Testis (tissue), 5 donors: ENCODE measurements at places on chromosomes 16 and 17. TPM values are rescaled to one million over a fixed set of nuclear protein-coding genes. Genes with fewer than 3 reads are reported as not detected.

GRCh38 chr17:9842057-9842758, 16.5 kb downstream of the GLP2R start:
- DNase-seq: peak; percentile 74

DNA sequence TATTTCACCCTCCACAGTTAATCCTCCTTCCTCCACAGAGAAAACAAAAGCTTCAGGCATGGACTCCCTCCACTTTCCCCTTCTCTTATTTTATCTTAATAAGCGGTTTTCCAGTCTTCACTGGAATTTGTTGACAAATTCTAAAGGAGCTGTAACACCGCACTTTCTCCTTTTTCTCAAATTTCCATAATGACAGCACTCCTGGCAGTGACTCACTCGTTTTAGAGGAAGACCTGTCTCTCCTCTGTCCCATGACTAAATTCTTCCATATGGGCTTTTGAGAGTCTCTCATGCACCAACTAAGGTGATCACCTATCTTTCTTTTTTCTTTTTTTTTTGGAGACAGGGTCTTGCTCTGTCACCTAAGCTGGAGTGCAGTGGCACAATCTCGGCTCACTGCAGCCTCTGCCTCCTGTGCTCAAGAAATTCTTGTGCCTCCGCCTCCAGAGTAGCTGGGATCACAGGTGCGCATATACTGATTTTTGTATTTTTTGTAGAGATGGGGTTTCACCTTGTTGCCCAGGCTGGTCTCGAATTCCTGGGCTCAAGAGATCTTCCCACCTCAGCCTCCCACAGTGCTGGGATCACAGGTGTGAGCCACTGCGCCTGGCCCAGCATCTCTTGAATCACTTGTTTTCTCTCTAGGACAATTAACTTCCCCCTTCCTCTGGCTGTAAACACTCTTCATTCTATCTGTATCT, 7.7 kb downstream of the ITGAM start:
- no peak for DNase-seq

DNA sequence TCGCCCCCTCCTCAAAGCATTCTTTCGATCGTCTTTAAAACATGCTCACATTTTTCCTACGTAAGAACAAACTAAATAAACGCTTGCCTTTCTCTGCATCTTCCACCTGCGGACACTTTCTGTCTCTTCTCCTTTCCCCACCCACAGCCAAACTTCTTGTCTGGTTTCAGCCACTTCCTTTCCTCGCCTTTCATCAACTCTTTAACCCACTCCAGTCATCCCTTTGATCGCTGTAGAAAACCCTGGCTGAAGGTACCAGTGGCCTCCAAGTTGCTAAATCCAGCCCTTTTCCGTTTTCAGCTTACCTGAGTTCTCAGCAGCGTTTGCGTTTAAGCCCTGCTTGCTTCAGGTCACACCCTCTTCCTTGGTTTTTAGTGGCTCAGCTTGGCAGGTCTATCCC, 483 bp downstream of the RPA1 start:
- DNase-seq: no peak

DNA sequence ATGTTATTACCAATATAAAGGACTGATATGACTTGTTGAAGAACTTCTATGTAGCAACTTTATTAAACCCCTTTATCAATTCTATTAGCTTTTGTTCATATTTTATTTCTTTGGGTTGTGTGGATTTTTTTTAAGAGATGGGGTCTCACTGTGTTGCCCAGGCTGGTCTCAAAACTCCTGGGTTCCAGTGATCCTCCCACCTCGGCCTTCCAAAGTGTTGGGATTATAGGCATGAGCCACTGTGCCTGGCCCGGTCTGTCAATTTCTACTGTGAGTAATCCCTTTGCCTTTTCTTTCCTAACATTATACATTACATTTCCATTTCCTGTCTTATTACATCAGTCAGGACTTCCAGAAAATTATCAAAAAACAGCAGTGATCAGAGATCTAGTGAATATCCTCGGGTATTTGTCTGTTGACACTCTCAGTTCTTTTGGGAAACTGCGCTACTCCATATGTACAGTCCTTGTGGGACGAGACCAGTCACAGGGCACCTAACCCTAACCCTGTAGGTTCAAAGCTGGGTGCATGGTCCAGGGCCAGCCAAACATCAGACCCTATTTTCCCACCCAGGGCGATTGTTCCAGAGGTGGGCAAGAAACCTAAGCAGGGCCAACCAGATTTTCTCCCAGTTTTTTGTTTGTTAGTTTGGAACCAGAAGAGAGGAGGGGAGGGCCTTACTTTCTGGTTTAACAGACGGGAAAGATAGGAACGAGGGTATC, 1.7 kb upstream of the SLC47A1 start:
- DNase-seq: no peak

HID1 gene
- 45.8 TPM for total RNA-seq

GRCh38 chr16:77581706-77582105, 140.6 kb upstream of the NUDT7 start:
- no peak for DNase-seq

DNA sequence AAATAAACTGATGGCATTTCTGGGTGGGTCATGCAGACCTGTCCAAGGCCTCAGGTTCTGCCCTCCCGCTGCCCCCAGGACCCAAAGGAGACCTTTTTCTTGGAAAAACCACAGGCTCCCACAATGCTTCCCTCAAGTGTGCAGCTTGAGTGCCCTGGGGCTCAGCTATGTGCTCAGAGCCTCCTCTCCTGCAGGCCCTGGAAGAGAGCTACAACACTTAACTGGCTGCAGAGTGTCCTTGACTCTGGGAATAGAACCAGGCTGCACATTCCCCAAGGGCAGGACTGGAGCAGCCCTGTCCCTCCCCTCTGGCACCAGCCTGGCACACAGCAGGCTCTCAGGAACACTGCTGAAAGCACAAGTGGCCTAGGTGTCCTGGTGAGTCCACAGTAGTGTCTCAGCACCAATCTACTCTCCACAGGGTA, 4.8 kb upstream of the SREBF1 start:
- DNase-seq: peak; percentile 84

- peak; percentile 42 for DNase-seq
These were observed 484.7 kb downstream of the SOX9 start for GRCh38 chr17:72605543-72605942.

- no peak for DNase-seq
These were observed 17.8 kb downstream of the ACTG1 start for GRCh38 chr17:81494626-81495377.

MYL11 gene
- total RNA-seq: 4.2 TPM

YBX2 gene
- total RNA-seq: 276 TPM

RNF222 gene
- total RNA-seq: not detected

- no peak for DNase-seq
These were observed 1.1 kb upstream of the GNAO1 start for GRCh38 chr16:56190048-56190676.

TEDC2 gene
- 19.4 TPM for total RNA-seq

- DNase-seq: no peak
These were observed 1.1 kb upstream of the SLC16A3 start for GRCh38 chr17:82227629-82228277.

- no peak for DNase-seq
These were observed 129.8 kb downstream of the C16orf78 start for GRCh38 chr16:49503256-49504022.

- no peak for DNase-seq
These were observed 13.9 kb upstream of the TMC7 start for GRCh38 chr16:18969855-18970240.

DNA sequence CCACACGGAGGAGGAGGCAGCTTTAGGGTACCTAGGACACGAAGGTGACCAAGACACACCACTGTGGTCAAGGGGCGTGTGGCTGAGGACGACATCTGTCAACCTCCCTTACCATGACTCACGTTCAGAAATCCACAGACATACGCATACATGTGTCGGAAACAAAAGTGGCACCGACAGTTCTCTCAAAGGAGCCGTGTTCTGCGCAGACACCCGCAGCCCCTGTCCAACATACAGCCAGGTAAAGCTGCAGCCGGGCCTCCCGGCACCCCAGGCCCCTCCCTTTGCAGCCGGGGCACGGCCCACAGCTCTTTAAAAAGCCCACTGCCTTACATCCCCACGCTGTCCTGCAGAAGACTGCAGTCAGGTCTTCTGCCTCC, 40.5 kb upstream of the KLHDC4 start:
- DNase-seq: no peak

- DNase-seq: no peak
These were observed 6.2 kb downstream of the NT5M start for GRCh38 chr17:17309356-17309755.

CCDC182 gene
- 12.5 TPM for total RNA-seq

GRCh38 chr17:59167571-59168001, 12.0 kb downstream of the PRR11 start:
- DNase-seq: no peak

GRCh38 chr16:4698321-4699045, 5.1 kb downstream of the NUDT16L1 start:
- no peak for DNase-seq

GRCh38 chr17:8884336-8884990, 17.0 kb upstream of the PIK3R6 start:
- no peak for DNase-seq

DNA sequence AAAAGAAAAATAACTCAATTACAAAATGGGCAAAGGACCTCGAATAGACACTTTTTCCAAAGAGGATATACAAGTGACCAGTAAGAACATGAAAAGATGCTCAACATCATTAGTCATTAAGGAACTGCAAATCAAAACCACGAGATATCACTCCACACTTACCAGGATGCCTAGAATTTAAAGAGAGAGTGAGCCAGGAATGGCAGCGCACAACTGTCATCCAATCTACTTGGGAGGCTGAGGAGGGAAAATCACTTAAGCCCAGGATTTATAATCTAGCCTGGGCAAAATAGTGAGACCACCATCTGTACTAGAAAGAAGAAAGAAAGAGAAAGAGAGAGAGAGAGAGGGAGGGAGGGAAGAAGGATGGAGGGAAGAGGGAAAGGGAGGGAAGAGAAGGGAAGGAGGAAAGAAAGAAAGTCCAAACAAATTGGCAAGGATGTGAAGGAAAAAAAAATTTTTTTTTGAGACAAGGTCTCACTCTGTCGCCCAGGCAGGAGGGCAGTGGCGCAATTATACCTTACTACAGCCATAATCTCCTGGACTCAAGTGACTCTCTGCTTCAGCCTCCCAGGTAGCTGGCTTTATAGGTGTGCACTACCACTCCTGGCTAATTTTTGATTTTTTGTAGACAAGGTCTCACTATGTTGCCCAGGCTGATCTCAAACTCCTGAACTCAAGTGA, 22.6 kb downstream of the TBX2 start:
- no peak for DNase-seq

DNA sequence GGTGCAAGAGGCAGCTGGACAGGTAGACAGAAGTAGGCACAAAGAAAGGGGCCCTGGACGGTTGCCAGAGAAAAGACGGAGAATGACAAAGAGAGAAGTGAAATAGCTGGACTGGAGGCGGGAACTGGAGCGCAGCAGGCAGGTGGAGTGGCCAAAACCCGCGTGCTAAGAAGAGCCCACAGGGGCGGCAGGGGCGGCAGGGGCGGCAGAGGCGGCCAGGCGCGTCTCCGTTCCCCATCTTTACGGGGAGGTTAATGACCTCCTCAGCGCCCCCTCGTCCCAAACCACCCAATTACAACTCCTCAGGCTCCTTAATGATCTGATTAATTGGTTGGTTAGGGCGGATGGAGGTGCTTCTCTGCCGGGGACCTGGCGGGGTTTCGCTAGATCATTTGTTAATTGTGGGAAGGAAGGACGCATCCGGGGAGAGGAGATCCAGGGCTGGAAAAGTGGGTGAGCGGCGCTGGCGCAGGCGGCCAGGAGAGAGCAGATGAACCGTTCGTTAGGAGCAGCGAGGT, 15.4 kb upstream of the HOXB9 start:
- no peak for DNase-seq

- DNase-seq: no peak
These were observed 192.7 kb upstream of the KCNJ16 start for GRCh38 chr17:69882281-69882680.

GJD3 gene
- 2.1 TPM for total RNA-seq

NPB gene
- total RNA-seq: 22.7 TPM

VAC14 gene
- total RNA-seq: 61.8 TPM

CDK5R1 gene
- 13.2 TPM for total RNA-seq

DNA sequence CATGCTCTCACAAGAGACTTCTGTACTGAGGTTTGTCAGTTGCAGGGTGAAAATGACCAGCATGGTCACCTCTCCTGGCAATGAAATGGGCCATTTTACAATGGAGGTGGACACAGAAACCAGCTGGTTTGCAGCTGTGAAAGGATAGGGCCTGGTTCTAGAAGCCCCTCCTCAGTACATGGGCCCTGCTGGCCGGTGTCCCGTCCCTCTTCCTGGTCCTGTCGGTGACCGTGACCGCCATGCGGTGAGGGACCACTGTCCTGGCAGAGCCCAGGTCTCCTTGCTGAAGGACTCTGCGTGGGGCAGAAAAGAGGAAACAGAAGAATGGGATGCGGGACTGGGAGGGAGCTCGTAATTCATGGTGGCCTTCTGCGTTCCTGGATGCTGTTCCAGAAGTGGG, 76.0 kb upstream of the ZNF423 start:
- DNase-seq: no peak

- DNase-seq: no peak
These were observed 1.6 kb upstream of the GAST start for GRCh38 chr17:41710472-41711090.

CFAP52 gene
- total RNA-seq: 19.5 TPM

USB1 gene
- 63.7 TPM for total RNA-seq

DNA sequence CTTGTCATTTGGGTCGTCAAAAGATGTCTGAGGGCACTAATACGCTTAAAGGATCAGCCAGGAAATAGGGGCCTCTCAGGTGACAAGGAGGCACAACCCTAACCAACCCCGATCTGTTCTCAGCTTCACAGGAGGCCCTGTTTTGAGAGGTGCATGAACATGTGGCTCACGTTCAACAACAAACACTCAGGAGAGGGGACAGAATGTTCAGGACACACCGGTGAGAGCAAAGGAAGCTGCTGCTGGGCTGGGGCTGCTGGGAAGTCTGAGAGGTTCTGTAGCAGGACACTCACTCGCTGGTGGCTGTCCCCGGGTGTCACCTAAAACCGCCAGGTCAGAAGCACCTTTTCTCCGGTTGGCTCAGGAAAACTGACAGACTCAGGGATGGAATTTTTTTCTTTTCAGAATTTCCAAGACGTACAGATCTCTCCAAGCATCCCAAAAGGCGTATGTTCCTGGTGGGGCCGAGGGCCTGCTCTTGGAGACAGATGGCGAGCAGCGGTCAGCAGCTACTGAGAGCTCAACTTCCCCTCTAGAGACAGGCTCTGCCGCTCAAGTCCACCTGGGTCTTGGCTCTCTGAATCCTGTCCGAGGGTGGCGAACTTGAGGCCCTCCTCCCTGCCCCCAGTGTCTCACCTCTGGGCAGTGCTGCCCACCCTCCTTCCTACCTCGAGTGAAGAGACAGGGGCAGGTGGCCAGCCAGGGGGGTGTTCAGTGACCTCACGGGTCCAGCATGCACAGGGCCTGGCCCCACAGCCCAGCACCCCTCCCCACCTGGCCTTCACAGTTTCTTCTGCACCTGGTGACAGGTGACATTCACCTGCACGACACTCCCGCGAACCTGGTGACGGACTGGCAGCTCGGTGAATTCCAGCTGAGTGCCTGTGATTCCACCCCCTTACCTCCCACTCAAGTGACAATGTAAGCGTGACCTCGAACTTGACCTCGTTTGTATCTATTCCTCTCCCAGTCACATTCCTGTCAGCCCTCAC, 22.9 kb downstream of the CLUH start:
- DNase-seq: peak; percentile 49
